ENCODE measurements at places on chromosomes 2 and 18. TPM values are rescaled to one million over a fixed set of nuclear protein-coding genes. Genes with fewer than 3 reads are reported as not detected.
A peak's percentile ranks its signal among the peaks of the same experiment; 100 is the strongest.

DNA sequence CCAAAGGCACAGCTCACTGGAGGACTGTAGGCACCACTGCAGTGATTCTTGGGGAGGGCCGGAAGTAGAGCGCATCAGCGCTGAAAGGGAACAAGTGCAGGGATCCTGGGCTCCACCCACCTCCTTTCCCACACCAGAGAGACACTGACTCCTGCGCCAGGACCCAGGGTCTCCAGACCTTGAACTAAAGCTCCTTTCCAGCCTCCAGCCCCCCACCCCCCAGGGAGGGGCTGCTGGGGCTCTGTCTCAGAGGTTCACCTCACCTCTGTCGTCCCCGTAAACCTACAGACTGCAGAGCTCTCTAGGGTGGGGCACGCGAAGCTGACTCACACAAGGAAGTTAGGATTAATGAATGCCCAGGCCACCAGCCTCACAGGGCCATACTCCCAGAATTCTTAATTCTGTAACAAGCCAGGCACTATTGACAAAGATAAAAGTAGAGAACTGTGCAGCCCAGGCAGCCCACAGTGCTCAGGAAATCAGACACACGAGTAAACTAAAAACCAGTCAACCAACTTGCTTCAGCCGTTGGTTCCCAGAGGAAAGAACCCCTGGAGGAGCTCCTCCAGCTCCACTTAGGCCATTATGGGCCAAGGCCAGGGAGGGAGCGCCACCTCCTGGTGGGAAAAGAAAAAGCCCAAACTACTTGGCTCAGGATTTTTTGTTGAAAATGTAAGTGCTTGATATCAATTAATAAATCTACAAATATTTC is 45.1 kb upstream of the ACAA2 start:
- DNase-seq: peak; percentile 71

- DNase-seq: no peak
These were observed 14.1 kb downstream of the ZFP36L2 start for GRCh38 chr2:43212216-43212835.

DNA sequence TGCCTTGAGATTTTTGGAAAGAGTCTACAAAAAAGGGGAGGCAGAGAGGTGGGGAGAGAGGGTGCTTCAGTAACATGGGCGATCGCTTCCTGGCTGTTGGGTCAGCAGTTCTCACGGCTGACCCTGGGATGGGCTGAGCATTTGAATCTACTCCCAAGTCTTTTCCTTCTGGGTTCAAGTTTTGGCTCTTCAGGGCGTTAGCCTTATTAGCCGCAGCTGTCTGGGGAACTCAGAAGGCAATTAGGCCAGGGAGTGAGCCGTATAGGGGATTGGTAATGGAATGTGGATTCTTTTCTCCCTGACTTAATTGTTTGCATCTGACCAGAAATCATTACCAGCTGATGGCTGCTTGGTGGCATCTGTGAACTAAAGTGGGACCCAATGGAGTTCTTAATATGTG is 250.5 kb upstream of the SKOR2 start:
- no peak for DNase-seq

DNA sequence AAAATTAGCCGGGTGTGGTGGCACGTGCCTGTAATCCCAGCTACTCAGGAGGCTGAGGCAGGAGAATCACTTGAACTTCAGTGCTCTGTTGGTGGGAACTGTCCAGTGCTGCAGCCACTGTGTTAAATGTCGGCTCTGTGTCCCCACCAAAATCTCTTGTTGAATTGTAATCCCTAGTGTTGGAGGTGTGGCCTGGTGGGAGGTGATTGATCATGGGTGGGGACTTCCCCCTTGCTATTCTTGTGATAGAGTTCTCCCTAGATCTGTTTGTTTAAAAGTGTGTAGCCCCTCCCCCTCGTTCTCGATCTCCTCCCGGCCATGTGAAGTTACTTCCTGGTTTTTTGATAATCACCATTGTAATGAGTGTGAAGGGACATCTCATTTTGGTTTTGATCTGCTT is 9.8 kb upstream of the RPL31 start:
- DNase-seq: no peak

DNA sequence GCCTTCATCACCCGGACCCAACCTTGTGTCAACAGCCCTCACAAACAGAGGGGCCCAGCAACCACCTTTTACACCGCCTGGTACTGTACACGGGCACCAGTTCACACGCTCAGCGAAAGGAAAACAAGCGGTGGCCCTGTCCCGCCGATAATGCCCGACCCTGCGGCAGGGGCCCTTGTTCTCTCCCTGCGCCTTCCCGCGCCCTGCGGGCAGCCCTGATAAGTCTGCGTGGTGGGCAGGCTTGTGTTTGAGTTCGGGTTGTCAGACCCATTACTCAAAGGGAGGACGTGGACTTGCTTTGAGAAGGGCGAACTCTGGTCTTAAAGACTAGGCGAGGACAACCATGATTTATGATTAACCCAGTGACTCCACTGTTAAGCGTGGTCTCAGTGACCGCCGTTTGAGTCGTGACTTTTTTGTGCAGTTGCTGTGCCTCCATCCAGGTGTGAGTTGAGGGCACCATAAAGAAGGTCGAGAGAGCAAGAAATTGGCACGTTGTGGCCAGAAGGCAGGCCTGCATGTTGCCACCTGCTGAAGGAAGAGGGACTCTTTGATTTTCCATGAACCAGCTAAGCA is 167.4 kb upstream of the GATA6 start:
- DNase-seq: no peak

DNA sequence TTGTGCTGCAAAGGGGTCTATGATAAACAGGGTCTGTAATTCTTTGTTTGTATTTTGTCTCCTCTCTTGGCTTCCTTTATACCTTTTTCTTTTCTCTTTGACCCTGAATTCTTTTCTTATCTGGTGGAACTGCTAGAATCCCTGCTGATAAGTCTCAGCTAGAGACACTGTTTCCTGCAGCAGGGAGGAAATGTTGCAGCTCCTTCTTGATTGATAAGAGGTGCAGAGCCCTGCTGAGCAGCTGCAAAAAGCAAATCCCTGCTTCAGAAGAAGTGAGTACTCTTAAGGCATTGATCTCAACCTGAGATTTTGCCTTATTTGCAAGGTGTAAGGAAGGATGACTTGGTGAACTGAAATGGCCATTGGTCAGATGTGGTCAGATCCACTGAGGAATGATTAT is 167.8 kb downstream of the NUP35 start:
- DNase-seq: no peak

ERCC3 gene
- 75.0 TPM for polyA plus RNA-seq

NEMP2 gene
- 11.2 TPM for polyA plus RNA-seq

FOXI3 gene
- 0.18 TPM for polyA plus RNA-seq

Measured in renal pelvis (tissue), 12 donors.